ENCODE measurements at places on chromosomes 2 and 18.

- no peak for DNase-seq
These were observed 328 bp upstream of the INHBB start for GRCh38 chr2:120345608-120346007.

GRCh38 chr2:43358410-43359201, 132.2 kb upstream of the ZFP36L2 start:
- no peak for DNase-seq

GRCh38 chr2:126748188-126748760, 92.3 kb downstream of the GYPC start:
- DNase-seq: no peak

DNA sequence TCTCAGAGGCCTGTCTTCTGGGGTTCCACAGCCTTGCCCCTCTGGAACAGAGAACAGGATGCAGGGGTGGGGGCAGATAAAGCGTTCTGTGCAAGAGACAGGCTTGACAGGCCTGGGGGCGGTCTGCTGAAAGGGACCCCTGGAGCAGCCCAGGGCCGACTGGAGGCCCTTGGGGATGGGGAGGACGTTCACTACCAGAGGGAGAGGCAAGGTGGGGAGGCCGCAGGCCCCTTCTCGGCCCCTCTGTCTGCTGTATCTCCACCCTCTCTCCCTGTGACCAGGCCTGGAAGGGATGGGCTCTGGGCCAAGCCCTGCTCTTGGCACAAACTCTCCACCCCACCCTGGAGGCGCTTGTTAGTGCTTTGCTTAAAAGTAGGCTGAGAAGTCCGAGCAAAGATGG, 27.3 kb upstream of the INHBB start:
- no peak for DNase-seq

DNA sequence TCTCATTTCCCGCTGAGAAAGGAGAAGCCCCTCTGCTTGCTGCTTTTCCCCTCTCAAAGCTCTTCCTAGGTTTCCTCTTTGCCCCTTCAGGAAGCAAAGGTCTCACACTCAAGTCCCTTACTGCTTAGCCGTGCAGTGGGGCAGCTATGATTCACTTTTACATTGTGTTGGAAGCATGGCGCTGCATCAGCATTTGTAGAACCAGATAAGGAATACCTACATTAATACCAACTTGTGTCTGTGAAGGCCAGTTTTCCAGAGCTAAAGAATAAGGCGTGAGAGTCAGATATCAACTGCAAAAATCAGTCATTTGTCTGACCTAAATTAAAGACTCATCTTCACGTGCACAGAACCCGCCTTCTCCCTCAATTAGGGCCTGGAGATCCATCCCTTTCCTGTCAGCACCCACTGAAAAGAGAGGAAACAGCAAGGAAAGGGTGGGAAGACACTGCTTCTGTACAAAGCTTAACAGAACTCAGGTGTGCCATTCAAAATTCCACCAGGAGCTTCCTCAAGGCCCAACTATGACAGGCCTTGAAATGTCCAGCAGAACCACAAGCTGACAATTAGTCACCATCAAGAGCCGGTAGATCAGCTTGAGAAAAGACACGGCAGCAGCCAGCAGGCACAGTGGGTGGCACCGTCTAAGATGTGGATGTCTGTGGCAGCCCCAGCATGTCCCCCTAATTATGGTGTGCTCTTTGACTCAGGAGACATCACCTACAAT, 16.1 kb upstream of the XDH start:
- DNase-seq: peak; percentile 55

GRCh38 chr2:74238879-74239278, 40.5 kb downstream of the MTHFD2 start:
- peak; percentile 53 for DNase-seq

DNA sequence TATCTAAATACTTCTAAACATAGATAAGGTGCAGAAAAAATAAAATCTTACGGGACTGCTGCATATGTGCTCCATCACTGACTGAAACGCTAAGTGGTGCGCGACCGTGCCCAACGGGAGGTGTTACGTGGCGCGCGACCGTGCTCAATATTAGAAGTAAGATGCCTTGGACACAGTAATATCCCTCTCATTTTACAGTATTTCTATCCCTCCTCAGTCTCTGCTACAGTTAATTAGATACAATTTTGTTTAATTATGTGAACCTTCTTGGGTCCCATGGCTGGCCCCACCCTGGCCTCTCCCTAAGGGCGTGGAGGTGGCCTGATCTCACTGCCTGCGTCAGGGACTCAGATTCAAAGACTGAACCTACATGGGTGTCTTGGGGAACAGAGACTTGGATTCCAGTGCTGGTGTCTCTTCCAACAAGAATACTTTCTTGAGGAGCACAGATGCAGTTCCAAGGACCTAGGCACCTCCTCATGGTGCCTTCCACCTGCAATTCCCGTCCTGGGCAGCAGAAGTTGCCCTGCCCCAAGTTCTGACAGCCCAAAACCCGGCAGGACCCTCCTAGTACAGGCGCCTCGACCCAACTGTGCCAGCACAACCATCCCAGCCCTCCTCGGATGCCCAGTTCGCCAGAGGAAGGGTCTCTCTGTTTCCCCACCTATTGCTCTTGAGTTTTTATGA, 59.2 kb downstream of the PARD6G start:
- no peak for DNase-seq

- DNase-seq: no peak
These were observed 85.6 kb downstream of the ASB1 start for GRCh38 chr2:238512247-238512867.

- no peak for DNase-seq
These were observed 50.5 kb downstream of the SEPTIN10 start for GRCh38 chr2:109563288-109563687.

GRCh38 chr18:23085066-23085465, 50.2 kb upstream of the CABLES1 start:
- DNase-seq: no peak

DNA sequence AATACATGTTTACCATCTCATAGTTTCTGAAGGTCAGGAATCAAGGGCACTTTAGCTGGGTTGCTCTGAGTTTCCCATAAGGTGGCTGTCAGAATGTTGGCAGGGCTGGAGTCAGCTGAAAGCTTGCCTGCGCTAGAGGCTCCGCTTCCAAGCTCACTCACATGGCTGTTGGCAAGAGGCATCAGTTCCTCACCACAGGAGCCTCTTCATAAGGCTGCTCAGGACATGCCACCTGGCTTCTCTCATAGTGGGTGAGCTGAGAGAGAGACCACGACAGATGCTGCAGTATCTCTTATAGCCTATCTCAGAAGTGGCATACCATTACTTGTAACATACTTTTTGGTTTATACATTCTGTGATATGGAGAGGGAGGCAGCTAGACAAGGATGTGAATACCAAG, 7.2 kb downstream of the HADHB start:
- DNase-seq: no peak

- no peak for DNase-seq
These were observed 133.6 kb downstream of the DDX1 start for GRCh38 chr2:15725101-15725781.

- no peak for DNase-seq
These were observed 33.9 kb downstream of the MBP start for GRCh38 chr18:77098538-77099174.

GRCh38 chr2:216757532-216757931, 62.2 kb upstream of the IGFBP5 start:
- no peak for DNase-seq

DNA sequence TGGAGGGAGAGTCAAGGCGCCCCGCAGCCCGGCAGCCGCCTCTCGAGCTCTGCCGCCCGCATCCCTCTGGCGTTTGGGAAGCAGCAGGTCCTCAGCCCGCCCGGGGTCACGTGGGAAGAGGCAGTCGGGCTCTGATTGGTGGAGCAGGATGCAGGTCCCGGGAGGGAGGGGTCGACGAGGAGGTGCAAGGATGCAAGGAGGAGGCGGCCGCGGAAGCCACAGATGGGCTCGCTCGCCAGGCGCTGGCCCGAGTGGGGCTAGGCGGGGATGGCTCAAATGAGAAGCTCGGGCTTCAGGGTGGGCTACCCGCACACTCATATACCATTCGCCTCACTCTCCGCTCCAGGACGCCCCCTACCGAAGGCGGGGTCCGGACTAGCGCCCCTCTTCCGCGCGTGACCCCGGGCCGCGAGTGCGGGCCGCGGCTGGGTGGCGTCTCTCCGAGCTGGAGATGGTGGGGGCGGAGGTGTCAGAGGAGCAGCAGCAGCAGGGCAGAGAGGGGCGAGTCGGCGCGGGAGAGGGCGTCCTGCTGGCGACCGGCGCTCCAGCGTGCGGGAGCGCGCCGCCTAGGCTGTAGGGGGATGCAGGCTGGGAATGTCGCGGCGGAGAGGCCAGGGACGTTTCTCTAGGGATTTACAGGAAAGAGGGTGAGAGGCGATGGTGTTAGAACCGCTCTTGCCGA, at the start of gene TMEFF2:
Gene TMEFF2, minus strand, starts transcription at position 68 of the 682 bp plus-strand sequence. CDS start 409 bp downstream, outside the sequence.
- DNase-seq: peak; percentile 77

- DNase-seq: no peak
These were observed 136.1 kb upstream of the FANCL start for GRCh38 chr2:58377181-58377580.

- no peak for DNase-seq
These were observed 14.7 kb upstream of the MRPL33 start for GRCh38 chr2:27756544-27757498.

- no peak for DNase-seq
These were observed 33.5 kb downstream of the GRHL1 start for GRCh38 chr2:9984871-9985480.

GRCh38 chr18:9469685-9470084, 5.6 kb upstream of the RALBP1 start:
- no peak for DNase-seq

DNA sequence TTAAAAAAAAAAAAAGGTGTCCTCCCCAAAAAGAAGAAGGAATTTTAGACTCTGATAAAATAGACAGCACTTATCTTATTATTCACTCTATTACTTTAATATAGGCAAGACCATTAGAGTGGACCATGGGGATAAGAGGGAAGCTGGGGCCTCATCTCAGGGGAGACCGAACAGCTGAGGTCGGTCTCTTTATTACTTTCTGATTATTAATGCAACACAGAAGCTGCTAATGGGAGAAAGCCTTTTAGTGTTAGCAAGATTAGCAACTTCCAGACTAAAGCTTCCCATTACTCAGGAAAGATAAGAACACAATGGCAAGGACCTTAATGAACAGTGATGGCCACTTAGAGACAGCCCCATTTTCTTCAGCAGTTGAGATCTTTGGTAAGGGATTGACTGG, 135.5 kb downstream of the TMEFF2 start:
- DNase-seq: no peak

DNA sequence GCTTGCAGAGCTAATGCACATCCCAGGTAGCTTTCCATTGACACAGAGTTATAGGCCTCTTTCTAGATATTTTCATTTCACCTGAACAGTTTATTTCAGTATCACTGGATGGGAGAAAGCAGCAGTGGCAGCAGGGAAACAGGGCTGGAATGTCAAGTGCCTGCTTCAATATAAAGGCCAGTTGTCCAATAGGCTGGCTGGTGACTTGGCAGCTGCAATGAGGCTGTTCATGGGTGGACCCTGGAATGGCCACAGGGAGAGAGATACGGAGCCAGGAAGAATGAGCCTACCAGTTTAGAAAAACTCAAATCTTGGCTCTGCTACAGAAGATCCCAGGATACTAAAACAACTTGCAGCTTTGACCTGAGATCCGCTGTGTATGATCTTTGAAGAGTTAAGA, 185.0 kb downstream of the BCL11A start:
- DNase-seq: no peak

- no peak for DNase-seq
These were observed 22.6 kb upstream of the GIGYF2 start for GRCh38 chr2:232674491-232674890.

DNA sequence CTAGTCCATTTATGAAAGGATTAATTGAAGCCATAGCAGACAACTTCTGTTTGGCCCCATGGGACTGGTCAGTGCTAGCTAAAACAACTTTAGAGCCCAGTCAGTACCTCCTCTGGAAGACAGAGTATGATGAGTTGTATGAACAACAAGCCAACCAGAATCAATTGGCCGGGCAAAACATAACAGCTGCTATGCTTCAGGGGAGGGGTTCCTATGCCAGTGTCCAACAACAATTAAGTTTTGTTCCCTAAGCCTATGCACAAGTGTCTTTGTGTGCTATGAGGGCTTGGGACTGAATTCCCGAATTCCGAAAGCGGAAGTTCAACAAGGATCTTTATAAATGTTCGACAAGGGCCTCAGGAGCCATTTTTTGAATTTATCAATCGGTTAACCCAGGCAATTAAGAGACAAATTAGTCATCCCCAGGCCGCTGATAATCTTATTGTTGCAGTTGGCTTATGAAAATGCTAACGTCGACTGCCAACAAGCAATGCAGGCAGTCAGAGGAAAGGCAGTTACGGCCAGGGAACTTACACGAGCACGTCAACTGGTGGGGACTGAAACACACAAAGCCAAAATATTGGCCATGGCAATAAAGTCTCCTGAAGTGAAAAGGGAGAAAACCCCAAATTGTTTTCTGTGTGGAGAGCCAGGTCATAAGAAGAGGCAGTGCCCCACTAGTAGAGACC, 57.9 kb downstream of the ZNF638 start:
- DNase-seq: no peak

DNA sequence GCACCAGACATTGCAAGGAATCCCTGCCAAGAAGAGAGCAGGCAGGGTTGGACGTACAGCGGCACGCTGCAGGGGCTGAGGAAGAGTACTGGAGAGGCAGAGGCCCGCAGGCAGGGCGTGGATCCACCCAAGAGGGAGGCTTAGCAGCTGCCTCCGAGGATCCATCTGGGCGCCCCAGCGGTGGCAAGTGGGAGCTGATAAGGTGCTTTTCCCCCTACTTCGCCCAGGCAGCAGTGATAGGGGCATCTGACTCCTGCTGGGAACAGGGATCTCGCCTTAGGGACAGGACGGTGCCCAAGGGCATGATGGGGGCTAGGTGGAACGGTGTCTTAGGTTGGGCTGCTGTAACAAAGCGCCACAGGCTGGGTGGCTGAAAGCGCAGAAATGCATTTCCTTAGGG, 67.4 kb upstream of the HS6ST1 start:
- no peak for DNase-seq

- DNase-seq: peak; percentile 98
These were observed at the start of gene SF3B6 for GRCh38 chr2:24075915-24076848. Gene SF3B6, minus strand, starts transcription at chr2:24076326. Its CDS starts 97 bp downstream, at chr2:24076229.

DNA sequence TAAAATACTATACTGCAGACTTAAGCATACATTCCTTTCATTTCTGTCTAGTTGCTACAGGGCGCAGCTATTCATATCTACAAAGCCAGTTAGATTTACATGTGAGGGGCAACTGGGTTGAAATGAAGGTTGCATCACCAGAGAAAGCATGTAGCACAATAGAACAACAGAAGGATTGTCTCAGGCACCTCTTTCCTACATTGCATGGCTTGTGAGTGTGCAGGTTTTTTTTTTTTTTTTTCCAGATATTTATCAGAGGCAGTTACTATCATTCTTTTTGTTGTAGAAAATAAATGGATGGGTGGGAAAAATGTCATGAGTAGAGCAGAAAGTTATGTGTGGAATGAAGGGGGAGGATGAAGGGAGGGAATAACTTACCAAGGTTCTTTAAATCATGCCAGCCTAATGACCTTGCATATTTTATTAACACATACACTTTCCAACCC, 86.8 kb downstream of the ERBB4 start:
- peak; percentile 76 for DNase-seq

GRCh38 chr2:231318436-231318835, 77.1 kb upstream of the B3GNT7 start:
- no peak for DNase-seq

GRCh38 chr2:196853301-196854087, 44.3 kb upstream of the C2orf66 start:
- no peak for DNase-seq

- no peak for DNase-seq
These were observed 80.3 kb upstream of the HAAO start for GRCh38 chr2:42872721-42873120.
